ENCODE measurements at places on chromosomes 7 and 10.

- DNase-seq = peak; percentile 21
Measured at GRCh38 chr10:124381011-124381611, 37.6 kb downstream of the OAT start.

- no peak for DNase-seq
Measured at GRCh38 chr7:29422829-29423228, 140.8 kb upstream of the PRR15 start.

GRCh38 chr10:103792547-103792946 is 62.8 kb downstream of the SH3PXD2A start:
- DNase-seq = no peak

DNA sequence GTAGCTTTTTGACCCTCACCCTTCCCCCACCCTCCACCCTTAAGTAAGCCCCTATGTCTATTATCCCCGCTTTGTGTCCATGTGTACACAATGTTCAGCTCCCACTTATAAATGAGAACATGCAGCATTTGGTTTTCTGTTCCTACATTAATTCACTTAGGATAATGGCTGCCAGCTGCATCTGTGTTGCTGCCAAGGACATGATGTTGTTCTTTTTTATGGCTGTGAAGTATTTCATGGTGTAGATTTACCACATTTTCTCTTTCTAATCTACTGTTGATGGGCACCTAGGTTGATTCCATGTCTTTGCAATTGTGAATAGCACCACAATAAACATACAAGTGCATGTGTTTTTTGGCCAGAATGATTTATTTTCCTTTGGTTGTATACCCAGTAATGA is 232.2 kb downstream of the CACNA2D1 start:
- no peak for DNase-seq

DNA sequence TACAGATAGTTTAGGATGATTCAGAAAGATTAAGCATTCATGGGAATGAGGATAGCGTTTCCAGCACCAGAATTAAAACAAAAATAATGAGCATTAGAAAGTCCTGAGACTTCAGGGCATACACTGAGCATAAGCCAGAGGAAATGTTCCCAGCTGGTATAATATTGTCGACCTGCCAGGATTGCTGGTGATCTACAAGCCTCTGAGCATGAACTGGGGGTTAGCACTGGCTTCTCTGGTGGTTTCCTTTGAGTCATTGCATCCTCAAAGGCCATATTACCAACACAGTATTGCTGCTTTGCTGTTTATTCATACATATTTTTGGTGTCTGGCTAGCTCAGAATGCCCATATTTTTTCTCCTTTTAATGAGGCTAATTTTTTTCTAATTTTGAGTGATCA is 10.7 kb upstream of the ATRNL1 start:
- DNase-seq = no peak

- DNase-seq = no peak
Measured at GRCh38 chr10:30701451-30702173, 72.1 kb upstream of the LYZL2 start.

- DNase-seq = no peak
Measured at GRCh38 chr10:114708717-114709335, 50.8 kb upstream of the ABLIM1 start.

- DNase-seq = no peak
Measured at GRCh38 chr7:99447943-99448342, 9.2 kb downstream of the CPSF4 start.

GRCh38 chr7:38291117-38291647 is 17.7 kb upstream of the TARP start:
- DNase-seq = no peak

All from NCI-H1417 (cell line).